Right ventricle myocardium inferior (tissue), 1 donor: ENCODE measurements at places on chromosomes 5 and 9.

DNA sequence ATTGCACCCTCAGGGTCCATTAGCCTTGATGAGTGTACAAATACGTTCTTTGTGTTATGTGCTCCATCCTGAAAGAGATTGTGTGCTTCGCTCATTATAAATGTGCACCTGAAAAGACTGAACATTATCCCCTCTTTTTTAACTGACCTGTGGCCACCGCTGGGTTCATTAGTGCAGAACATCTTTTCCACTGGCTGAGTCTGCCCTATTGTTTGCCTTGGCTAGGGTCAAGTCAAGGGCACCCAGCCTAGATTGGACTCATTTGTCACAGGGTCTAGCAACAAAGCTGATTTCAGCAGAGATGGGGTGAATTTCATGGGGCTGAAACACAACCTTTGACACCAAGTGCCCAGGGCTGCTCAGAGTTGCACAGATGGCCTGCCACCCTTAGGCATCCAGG is 764.1 kb upstream of the ARRDC3 start:
- DNase-seq: no peak

DNA sequence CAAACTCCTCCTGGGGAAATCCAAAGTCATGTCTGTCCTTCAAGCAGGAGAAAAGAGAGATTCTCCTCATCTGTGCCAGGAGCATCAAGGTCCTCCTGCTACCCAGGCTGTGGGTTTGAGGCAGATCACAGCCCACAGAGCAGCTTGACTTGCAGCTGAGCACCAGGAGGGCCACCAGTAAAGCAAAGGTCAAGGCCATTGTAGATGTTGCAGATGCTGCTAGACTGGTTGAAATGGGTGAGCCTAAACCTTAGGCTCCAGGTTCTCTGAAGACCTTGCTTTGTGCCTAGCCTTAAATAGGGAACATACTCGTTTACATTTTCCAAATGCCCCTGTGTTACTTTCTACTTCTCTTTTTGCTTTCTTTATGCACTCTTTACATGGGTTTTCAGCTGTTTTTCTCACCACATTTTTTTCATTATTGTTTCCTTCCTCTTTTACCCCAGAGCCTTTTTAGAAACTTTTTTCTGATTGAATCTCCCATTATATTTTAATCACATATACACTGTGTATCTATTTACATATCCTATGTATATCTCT is at the start of gene IFNA2:
IFNA2 (minus strand) TSS at position 268 of the 540 bp plus-strand sequence; CDS start at position 199, 69 bp downstream.
- no peak for DNase-seq

DNA sequence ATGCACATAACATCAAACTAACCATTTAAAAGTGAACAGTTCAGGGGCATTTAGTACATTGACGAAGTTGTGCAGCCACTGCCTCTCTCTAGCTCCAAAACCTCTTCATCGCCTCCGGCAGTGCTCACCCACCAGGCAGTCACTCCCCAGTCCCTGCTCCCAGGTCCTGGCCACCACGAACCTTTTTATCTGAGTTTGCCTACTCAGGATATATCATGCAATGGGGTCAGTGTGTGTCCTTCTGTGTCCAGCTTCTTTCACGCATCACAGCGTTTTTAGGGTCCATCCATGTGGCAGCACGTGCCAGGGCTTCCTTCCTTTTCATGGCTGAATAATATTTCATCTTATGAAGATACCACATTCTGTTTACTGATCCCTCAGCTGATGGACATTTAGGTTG is 4.6 kb downstream of the AHRR start:
- DNase-seq: no peak

DNA sequence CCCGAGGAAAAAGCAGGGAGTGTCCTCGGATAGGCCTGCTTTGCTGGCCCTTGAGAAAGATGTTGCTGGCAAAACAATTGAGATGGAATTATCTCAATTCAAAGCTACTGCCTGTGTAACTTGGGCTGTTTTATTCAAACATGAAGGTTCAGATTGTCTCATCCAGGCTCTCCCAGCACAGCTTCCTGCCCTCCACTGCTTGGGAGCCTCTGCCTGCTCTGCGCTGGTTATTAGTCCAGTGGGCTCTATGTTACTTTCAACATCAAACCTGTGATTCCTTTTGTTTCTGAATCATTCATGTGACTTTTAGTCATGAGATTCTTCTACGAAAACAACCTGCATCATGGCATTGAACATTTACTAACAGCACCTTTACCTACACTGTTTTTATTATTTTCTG is 123.2 kb downstream of the SNCAIP start:
- no peak for DNase-seq

DNA sequence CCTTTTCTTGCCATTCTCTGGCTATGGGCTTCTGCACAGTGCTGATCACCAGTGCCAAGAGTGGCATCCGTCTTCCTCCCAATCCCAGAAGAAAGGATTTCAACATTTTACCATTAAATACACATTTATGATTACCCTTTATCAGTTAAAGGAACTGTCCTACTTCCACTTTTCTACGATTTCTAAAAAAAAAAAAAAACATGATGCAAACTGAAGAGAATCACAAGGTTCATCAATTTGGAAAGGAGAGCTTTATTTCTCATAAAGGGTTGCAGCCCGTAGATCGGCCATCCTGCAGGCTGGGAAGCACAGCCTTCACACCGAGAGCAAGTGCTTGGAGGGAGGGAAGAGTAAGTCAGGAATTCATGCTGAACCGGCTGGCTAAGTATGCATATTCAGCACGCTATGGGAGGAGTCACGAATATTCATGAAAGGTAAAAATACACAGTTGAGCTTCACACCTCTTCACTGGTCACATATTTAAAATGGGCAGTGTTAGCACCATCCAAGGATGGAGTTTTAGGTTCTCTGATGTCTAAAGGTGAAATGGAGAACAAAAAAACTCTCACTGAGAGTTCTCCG is 52.5 kb upstream of the SEMA4D start:
- no peak for DNase-seq

DNA sequence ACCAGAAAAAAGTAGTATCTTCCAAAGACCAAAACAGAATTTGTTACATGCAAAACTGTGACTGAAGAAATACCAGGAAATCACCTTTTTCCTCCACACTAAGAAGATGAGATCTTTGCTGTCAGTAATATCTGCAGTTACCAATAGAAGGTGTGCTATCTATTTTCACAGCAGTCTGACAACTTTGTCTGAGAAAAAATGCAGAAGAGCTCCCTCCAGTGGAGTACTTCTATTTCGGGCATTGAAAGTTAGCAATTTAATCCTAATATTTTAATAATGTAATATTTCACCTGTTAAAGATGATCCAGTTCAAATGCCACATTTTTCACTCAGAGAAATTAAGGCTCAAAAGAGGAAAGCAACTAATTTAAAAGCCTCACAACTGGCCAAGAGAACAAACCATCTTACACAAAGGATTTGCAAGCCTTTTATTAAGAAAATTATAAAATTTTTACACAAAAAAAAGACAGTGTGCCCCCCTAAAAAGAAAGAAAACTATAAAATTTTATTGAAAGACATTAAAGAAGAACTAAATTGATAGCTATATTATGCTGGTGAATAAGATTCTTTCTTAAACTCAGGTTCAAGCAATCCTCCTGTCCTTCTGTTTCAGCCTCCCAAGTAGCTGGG is 50.6 kb downstream of the DEPDC1B start:
- no peak for DNase-seq

DNA sequence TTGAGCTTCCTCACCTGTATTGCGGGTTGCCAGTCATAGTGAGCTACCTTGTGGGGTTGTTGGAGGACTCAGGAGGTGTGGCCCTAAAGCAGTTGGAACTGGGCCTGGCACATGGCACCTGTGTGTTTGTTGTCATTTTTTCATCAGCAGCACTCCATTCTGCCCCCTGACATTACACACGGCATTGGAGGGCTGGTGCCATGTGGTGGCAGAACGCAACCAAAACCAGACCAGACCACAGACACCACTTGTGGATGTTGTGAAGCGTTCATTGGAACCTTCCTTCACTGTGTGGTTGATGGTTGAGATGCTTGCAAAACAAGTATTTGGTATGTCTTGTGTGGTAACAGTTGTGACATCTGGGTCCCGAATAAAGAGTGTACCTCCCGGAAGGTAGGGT is 113.2 kb upstream of the ERCC6L2 start:
- DNase-seq: no peak

- DNase-seq: no peak
These were observed 67.3 kb upstream of the SGCD start for GRCh38 chr5:156259618-156260017.

DNA sequence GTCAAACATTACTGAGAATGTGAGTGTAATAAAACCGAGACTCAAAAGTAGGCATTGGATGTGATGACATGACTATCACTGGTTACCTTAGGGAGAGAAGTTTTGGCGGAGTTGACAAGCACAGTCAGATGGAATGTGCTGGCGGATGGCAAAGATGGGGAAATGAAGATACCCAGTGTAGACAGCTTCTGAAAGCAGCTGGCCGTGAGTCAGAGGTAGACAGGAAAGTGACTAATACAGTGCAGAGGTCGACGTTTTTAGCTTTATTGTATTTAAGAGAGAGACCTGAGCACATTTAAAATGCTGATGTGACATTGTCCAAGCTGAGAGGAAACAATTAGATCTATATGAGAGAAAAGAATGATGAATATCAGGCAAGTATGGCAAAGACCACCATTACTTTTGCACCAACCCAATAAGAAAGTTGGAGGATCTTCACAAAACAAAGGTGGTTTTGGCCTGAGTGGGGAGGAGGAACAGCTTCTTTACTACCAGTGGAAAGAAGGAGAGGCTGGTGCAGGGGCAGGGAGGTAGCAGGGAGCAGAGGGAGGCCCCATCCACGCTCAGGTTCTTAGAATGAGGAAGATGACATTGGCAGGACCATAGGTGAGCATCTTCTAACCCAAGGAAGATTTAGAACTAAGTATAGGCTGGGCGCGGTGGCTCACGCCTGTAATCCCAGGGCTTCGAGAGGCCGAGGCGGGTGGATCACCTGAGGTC is 36.7 kb upstream of the KCNIP1 start:
- DNase-seq: no peak

DNA sequence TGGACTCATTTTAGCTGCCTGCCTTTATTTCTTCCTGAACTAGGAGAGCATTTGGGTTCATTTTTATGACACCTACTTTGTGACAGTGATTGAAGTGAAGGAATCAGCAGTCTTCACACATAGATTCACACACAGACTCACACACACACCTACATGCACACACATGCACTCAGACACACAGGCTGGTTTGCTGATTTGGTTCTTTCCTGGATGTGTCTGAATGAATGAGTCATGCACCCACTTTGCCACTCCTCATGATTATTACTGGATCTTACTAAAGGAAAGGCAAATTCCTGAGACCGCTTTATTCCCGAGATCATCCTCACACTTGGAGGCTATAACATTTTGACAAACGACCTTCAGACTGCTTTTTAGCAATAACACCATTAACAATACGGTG is 529.5 kb downstream of the AGTPBP1 start:
- DNase-seq: no peak

DNA sequence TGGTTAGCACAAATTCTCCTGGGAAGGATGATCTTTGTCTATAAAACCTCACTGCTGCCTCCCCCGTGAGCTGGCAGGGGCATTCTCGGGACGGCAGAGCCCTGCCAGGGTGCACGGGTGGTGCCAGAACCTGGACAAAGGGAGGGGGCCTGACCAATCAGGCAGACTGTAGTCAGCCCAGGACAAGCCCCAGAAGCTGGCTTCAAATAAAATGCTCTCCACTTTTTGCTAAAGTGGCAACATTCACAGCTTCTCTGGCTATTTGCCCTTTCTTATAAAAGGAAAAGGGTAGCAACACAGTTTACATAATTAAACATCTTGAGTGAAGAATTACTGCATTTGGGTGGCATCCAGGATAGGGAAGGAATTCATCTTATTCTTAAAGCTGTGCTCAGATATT is 14.4 kb downstream of the IL9 start:
- DNase-seq: no peak

DNA sequence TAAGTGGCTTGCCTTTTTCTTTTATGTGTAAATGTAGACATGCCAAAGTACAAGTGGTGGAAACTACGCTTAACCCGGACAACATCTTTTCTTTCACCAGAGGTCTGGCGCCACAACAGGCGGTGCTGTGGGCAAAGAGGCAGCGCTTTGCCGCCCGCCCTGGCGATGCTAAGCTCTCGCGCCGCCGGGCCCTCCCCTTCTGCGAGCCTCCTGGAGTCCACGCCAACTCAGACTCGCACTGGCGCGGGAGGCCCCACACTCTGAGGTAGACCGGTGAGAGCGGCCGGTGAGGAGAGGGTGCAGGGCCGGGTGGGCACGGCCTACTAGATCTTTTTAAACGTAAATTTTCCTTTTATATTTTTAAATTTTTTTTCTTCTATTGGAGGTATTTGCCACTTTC is 2253.1 kb upstream of the C9orf72 start:
- no peak for DNase-seq

- DNase-seq: no peak
These were observed 43.9 kb downstream of the PAM start for GRCh38 chr5:102799017-102799416.

GRCh38 chr9:126614455-126615244 is 922 bp downstream of the LMX1B start:
- no peak for DNase-seq

DNA sequence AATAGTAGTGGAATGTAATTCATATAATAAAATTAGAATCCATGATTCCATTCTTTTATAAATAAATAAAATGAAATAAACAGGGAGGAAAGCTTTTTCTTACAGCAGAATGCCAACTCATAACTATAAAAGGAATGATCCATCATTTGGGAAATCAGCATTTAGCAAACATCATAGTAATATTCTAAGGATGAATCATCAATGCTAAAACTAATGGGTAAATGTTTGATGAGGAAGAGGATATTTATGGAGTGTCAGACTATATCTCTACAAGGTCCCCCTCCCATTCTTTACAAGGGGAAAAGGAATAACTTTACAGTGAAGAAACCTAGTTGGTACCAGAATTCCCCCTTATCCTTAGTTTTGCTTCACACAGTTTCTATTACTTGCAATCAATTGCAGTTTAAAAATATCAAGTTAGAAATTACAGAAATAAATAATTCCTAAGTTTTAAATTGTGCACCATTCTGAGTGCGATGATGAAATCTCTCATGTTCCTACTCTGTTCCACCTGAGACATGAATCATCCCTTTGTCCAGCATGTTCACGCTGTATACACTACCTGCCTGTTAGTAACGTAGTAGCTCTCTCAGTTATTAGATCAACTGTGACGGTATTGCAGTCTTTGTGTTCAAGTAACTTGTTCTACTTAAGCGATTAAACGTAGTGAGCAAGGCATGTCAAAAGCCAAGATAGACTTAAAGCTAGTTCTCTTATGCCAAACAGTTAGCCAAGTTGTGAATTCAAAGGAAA is 14.2 kb upstream of the JAKMIP2 start:
- no peak for DNase-seq

DNA sequence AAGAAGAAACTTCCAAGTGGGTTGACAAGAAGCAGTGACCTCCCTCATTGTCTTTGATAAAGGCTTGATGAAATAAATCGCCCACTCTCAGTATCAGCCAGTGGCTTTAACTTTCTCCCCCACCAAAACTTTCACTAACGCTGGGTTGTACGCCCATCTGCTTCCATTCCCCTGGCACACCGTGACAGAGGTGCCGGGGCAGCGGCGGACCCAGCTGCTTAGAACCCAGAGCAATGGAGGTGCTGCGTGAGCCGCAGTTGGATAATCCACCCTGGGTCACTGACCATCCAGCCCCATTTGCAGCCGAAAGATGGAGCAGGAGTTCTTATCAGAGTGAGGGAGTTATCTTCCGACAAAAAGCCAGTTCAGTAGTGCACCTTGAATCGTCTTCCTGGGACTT is 270.7 kb downstream of the ARHGEF28 start:
- no peak for DNase-seq
